ENCODE measurements at places on chromosomes 7 and 10.

DNA sequence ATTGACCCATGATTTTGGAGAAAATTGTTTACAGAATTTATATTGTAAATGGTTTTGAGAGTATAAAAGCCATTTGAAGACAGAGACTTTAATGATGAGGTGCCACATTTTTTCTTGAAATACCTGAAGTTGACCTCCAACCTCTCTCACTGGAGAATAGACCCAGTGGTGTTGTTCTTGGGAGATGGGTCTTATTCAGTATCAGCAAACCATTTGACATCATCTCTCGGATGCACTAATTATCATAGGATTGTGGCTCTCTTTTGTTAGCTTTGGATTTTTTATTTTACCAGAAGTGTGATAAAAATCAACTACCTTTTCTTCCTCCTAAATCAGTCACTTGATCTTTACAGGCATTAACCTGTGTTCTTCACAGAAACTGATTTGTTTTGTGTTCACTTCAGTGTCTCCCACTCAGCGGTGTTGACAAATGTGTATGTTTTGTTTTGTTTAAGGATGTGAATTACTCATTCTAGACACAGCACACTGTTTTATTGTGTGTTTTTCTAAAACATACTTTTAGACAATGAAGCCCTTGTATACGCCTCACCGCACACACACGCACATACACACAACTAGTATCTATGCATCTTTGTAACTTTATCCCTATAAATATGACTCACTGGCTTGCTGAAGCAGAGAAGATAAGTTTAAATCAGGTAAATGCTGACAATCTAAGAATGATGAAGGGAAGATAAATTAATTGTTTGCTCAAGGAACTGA lies 455.6 kb downstream of the INHBA start:
- DNase-seq, result no peak

- no peak for DNase-seq
Observed at GRCh38 chr7:129162732-129163131, 18.2 kb downstream of the TSPAN33 start.

DNA sequence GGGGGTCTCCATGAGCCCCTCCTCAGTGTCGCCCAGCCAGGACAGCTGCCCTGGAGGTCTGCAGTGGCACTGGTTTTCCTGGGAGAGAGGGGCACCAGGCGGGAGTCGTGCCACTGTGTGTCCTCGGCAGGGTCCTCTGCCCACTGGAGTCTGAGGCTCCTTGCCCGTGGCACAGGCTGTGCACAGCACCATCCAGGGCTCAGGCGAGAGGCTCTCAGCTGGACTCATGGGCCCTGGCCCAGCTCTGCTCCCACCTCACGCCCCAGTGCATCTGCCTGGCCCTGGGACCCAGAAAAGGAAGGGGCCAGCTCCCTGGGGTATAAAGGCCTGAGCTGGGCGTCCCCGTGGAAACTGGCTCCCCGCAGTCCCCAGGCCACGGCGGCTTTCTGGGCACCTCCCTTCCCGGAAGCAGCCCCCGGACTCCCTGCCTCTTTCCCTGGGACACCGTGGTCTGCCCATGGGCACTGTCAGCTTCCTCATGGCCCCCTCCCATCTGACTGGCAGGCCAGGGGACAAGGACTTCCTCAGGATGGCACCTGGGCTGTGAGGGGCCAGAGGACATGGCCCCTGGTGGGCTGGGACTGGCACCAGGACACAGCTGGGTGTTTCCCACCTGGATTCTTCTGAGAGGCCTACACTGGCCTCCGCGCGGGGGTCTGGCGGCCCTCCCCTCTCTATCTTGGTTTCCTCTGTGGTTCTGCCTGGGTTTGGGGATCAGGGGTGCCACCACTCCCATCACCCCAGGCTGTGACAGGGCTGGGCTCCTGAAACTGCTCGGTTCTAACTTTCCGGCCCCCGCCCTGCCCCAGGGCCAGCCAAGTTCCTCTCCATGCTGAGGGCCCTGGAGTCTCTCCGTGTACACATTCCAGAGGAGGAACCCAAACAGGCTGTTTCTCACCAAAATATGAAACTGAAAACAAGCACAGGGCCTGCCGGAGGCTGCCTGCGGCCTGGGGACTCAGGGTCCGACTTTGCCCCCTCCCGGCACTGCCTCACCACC lies 5.5 kb downstream of the FOXL3 start:
- no peak for DNase-seq

GRCh38 chr7:143331179-143331801 lies 15.4 kb downstream of the CLCN1 start:
- no peak for DNase-seq
